GM20000 (cell line): ENCODE measurements at places on chromosomes 3 and 15.
A peak's percentile ranks its signal among the peaks of the same experiment; 100 is the strongest.

GRCh38 chr3:177110895-177111294, 86.4 kb downstream of the TBL1XR1 start:
- DNase-seq = no peak

DNA sequence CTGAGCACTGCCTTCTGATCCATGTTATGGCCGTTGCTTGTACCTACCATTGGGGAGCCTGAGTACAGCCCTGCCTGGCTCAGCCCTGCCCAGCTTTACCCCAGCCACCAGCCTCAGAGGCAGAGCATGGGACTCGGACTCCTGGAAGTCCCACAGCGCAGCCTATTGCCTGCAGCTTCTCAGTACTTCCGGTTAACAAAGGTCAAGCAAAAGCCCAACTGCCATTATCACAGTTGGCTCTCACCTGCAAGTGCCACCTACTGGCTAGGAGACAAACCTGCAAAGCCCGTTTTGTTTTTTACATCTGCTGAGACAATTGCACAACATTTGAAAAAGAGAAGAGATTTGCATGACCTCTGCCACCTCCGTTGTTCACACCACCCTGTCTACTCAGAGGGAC, 1081.7 kb downstream of the NAALADL2 start:
- peak; percentile 15 for DNase-seq

DNA sequence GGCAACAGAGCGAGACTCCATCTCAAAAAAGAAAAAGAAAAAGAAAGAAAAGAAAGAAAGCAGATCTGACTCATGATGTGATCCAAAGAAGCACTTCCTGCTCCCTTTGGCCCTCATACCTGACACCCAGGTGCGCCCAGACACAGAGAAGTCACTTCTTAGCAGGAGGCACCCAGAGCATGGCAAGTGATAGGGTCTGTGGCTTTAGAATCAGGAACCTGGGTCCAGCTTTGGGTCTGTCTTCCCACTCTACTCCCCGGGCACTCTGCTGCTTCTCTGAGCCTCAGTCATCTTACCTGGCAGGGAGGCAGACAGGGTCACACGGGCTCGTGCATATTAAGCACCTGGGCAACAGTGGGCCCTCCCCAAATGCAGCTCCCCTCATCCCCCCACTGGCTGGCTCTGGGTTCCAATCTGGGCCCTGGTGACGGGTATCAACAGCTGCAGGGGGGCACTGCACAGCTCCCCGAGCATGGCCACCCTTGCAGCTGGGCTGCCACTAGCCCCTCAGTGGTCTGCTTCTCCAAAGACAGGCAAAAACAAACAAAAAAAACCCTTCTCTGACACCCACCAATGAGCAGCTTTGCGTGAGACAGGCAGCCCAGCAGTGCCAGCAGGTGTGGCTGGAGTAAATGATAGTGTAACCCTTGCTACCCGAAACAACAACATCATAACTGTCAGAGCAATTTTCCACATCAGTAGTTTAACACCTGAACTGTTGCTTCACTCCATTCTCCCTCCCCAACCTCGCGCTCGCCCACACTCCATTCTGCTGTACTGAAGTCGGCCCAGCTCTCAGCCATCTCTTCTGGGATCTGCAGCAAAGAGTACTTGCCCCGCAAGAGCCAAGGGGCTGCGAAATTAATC, 99.8 kb downstream of the MEGF11 start:
- peak; percentile 71 for DNase-seq

DNA sequence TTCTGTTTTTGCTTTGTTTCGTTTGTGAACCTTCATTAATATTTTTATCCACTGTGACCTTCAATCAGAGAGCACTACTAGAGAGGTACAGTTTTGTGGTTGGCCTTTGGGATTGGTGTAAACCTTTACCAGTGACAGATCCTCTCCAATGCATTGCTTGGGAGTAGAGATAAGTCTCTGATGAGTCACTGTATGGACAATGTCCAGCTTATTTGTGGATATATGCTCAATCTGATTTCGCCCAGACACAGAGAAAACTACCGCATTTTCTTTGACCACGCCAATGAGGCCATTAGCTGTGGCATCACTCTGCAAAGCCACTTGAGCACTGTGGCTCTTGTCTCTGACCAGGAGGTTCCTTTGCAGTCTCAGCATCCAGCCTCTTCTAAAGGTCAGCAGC, 964.7 kb downstream of the TUSC7 start:
- DNase-seq = no peak

GRCh38 chr3:69032142-69032541, 18.7 kb upstream of the EOGT start:
- no peak for DNase-seq

DNA sequence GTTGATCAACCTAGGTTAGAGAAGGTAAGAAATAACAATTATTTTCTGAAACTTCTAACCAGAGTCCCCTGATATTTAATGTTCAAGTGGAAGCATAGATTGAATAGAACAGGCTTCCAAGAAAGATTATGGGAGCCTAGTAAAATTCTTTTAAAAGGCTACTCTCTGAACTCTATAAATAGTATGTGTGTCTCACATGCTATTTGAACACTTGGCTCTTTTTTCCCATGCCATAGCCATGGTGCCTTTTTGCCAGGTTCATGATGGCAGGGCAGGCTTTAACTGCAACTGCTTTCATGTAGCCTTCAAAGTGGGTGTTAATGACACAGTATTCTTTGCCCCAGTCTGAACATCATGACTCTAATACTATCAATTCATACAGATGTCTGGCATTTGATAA, 22.9 kb upstream of the STRIT1 start:
- no peak for DNase-seq

DNA sequence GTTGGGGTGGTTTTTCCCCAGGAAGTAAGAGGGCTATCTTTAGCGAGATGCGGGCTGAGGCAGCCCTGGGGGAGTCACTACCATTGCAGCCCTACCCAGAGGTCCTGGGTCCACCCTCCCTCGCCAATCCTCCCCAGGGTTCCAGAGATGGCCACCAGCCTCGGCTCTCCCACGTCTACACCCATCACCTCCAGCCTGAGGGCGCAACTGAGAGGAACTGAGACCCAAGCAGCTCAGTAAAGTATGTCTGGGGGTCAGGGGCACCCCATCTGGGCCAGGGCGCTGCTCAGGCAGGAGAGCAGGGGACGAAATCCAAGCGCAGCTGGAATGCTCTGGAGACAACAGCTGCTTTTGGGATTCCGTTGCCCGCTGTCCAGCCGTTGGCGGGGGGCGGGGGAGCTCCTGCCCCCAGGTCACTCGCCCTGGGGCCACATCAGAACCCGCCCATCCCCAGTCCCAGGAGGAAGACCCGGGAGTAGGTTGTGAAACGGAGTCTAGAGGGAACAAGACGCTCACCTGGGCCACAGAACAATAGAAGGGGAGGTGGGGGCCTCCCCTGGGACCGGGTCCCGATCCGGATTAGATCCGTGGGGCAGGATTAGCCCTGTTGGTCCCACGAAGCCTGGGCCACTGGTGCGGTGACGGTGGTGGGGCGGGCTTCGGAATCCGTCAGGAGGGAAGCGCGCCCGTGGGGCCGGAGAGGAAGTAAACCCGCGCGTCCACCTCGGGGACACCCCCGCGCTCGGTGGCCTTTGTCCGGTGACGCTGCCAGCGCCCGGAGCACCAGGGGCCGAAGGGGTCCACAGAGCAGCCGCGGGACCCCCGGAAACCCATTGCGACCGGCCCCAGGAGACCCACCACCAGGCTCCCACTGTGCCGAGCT, 1.4 kb upstream of the NDUFAF3 start:
- DNase-seq = peak; percentile 76

GRCh38 chr15:56893364-56893678, 25.1 kb upstream of the TCF12 start:
- DNase-seq = no peak

GRCh38 chr15:36363335-36363734, 216.1 kb upstream of the CDIN1 start:
- no peak for DNase-seq

GRCh38 chr15:48360841-48361240, 29.6 kb downstream of the DUT start:
- DNase-seq = no peak

DNA sequence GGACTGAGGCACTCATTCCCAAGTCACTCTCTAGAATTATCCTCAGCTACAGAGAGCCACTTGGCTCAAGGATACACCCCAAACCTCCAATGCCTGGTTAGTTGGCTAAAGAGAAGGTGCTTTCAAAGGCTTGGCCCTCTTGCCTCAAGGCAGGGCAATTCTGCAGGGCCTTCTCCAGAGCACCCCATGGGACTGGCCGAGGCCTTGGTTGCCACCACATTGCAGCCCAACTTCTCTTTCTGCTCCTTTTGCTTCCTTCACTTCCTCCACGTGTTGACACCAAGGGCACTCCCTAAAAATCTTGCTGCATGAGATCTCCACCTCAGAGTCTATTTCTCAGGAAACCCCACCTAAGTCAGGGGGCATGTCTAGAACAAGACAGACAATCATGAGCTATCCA, 36.7 kb downstream of the MEGF11 start:
- DNase-seq = no peak

DNA sequence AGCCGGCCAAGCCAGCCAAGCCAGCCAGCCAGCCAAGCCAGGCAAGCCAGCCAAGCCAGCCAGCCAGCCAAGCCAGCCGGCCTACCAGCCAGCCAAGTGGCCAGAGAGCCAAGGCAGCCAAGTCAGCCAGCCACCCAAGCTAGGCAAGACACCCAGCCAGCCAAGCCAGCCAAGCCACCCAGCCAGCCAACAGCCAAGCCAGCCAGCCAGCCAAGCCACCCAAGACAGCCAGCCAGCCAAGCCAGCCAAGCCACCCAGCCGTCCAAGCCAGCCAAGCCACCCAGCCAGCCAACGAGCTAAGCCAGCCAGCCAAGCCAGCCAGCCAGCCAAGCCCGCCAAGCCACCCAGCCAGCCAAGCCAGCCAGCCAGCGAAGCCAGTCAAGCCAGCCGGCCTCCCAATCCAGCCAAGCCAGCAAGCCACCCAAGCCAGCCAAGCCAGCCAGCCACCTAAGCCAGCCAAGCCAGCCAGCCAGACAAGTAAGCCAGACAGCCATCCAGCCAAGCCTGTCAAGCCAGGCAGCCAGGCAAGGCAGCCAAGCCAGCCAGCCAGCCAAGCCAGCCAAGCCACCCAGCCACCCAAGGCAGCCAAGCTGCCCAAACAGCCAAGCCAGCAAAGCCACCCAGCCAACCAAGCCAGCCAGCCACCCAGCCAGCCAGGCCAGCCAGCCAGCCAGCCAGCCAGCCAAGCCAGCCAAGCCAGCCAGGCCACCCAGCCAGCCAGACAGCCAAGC, 200.5 kb downstream of the GOLGA6L6 start:
- peak; percentile 81 for DNase-seq

GRCh38 chr15:69531665-69532027, 79.0 kb downstream of the RPLP1 start:
- DNase-seq = no peak

- DNase-seq = no peak
Observed at GRCh38 chr15:44695294-44695693, 15.8 kb downstream of the PATL2 start.

DNA sequence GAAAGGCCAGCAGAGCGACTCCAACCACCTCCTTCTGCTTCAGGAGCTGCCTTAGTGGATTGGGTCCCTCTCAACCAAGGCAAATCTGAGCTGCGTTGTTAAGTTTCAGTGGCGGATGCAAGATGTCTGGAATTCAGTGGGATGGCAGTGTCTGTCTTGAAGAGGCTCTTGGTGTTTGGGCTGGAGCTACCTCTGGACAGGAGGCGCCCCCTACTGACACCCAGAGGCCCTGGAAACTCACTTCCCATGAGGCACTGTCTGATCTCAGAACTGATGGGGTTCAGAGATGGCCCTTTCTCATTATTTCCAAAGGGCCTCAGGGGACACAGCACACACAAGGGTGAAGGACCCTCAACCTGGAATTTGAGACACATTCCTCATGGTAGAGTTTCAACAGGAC, 6.0 kb upstream of the SLC28A1 start:
- DNase-seq = peak; percentile 78

DNA sequence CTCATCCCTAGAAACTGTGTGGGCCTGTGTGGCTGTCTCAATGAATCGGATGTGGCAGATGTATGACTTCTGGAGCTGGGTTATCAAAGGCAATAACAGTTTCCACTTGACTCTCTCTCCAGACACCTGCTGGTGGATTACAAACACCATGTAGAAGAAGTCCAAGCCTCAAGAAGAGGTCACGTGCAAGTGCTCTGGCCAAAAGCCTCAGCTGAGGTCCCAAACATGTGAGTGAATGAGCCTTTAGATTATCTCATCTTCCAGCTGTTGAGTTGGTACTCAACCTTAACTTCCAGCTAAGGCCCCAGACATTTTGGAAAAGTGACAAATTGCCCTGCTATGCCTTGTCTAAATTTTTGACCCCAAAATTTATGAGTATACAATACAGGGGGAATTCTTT, 42.7 kb upstream of the IL12A start:
- DNase-seq = no peak

DNA sequence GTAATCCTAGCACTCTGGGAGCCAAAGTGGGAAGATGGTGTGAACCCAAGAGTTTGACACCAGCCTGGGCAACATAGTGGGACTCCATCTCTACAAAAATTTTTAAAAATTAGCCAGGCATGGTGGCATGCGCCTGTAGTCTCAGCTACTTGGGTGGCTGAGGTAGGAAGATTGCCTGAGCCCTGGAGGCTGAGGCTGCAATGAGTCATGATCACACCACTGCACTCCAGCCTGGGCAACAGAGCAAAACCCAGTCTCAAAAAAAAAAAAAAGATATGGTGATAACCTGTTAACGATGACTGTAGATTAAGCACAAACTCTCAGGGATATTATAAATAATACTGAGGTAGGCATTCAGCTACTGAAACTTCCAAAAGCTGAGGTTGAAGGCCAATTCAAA, 107.5 kb downstream of the SLC49A4 start:
- no peak for DNase-seq

GRCh38 chr3:36677331-36678007, 86.9 kb downstream of the DCLK3 start:
- no peak for DNase-seq
